ENCODE measurements at places on chromosomes 4 and X. TPM values are rescaled to one million over a fixed set of nuclear protein-coding genes. Genes with fewer than 3 reads are reported as not detected.

GRCh38 chr4:100742045-100742444 lies 224.2 kb upstream of the EMCN start:
- no peak for DNase-seq

- DNase-seq = no peak
Measured at GRCh38 chr4:3374667-3375066, 67.1 kb upstream of the HGFAC start.

DNA sequence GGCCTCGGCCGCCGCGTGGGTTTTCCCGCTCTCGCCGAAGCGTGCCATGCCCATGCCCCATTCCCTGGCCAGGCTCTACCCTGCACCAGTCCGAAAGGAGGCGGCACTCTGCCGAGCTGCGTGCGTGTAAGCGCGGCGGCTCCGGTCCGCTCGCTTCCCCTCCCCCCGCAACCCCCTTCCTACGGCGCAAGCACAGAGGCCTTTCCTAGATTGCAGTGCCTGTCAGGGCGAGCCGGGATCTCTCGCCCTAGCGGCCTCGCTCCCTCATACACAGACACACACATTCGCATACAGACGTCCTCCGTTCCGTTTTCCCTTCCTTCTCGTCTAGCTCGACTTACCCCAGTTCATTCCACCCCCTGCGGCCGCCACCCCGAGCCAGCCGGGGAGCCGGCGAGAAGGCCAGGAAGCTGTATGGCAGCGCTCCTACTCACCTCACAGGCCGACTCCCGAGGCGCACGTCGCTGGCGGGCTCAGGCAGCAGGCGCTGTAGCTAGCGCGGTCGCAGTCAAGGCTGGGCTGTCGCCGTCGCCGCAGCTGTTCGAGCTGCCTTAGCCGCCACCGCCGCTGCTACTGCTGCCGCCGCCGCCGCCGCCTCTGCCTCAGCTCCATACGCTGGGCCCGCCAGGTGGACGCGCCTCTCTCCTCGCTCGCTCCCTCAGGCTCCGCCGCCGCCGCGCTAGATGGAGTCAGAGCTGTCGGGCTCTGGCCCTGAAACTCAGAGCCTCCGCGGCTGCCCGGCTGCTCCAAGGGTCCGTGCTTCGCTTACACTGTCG lies 615 bp downstream of the NEXMIF start:
- no peak for DNase-seq

Gene PHOX2B
- not detected for total RNA-seq

Gene NXF2
- total RNA-seq = not detected

DNA sequence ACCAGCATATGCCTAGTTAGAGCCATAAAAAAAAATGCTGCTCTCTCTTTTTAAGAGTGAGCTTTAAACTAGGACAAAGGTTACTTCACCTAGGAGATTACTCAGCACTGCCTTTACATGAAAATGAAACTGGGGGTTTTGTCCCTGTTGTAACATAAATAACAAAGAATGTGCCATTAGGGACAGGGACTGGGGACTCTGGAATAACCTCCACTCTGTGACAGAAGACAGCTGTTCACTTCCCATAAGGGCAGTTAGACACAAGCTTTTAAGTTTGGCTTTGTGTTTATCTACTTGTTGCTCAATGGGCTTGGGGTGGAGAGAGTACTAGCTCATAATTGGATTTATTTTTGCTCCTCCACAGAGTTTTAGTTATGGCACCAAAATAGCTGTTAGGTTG lies 11.9 kb downstream of the ENPEP start:
- DNase-seq = no peak

DNA sequence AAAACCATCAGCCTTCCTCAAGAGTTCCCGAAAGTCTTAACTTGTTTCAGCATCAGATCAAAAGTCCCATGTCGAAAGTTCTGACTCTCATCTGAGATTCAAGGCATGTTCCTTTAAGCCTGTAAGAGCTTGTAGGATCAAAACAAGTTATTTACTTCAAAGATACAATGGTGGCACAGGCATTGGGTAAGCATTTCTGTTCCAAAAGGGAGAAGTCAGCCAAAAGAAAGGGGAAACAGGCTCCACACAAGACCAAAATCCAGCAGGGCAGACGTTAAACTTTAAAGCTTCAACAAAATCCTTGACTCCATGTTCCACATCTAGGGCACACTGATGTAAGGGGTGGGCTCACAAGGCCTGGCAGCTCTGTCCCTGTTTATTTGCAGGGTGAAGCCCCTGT lies 91.7 kb downstream of the FHDC1 start:
- DNase-seq = no peak

DNA sequence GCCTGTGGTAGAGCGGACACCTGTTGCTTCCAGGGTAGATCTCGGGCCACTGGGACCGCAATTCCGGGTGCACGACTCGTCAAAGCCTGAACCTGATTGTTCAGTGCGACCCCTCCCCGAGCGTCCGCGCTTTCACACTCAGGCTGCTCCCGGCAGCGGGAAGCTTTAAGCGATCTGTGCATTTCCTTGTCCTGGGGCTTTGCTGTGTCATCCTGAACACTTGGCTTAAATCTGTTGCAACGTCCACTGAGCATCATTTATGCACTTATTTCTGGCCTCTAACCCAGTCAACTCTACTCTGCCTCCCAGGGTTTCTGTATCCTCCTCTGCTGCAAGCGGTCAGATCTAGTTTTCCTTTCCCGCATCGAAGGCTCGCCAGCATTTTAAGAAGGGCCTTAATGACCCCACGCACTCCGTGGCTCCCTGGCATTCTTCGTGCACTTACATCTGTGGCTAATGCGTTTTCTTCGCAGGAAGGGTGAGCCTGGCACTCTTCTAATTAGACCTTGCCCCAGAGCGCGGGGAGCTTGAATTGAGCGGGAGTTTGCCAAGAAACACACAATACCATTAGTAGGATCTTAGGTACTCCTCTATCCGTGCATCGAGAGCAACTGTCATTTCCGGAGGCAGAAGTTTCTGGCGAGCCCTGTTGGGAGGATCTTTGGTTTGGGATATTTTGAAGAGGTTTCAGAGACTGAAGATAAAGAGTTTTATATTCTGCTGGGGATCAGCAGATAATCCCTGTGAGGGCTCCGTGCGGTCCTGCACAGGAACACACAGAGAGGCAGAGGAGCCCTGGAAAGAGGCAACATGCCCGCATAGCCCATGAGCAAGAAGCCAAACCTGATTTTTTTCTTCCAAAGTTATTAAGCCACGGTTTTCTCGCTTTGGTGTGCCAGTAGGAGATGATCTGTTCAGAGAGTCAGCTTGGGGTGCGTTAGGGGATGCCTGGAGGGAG lies 654 bp upstream of the DDIT4L start:
- no peak for DNase-seq

DNA sequence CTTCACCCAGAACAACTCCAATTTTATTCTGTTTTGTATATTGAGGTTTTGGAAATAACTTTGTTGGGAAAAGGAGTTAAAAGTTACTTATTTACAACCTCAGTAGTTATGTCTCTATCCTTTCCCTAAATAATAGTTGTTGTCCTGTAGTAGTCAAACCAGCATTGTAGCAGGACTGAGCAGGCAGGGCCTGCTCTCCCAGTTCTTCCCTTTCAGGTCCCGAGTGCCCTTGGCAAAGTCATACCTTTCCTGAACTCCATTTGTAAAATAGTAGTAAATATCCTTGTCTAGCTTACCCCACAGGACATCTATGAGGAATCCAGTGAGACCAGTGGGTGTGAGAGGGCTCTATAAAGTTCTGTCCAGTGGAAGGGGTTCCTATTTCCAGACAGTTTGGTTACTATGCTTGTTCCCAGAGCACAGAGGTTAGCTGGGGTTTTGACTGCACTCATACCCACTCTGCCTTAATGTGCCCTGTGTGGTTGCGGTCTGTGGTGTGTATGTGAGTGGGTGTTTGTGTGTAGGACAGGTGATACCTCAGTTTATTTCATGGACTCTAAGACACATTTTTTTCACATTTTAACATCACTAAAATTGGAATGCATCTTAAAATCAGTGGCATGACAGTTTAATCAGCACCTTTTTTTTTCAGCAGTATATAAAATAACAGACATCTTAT lies 136.3 kb downstream of the AMMECR1 start:
- no peak for DNase-seq

Gene TMEM150C
- 3.4 TPM for total RNA-seq

- no peak for DNase-seq
Measured at GRCh38 chr4:140672416-140672815, 83.8 kb downstream of the TBC1D9 start.

DNA sequence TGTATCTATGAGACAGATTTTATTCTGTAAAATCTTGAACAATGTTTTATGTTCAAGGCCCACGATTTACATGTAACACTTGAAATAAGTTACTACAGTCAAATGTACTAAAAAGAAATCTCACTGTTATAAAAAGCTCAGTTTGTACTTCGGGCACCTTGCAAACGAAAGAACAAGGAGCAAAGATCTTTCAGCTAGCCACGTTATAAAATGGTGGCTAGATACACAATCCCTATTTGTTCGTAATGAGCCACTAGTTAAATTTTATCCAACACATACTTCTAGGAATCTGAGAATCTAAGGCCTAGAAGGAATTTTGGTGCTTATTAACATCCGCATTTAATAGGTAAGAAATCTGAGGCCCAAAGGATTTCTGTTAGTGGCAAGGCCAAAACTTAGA lies 2.5 kb downstream of the ARHGEF9 start:
- DNase-seq = no peak

Gene ASMT
- not detected for total RNA-seq

DNA sequence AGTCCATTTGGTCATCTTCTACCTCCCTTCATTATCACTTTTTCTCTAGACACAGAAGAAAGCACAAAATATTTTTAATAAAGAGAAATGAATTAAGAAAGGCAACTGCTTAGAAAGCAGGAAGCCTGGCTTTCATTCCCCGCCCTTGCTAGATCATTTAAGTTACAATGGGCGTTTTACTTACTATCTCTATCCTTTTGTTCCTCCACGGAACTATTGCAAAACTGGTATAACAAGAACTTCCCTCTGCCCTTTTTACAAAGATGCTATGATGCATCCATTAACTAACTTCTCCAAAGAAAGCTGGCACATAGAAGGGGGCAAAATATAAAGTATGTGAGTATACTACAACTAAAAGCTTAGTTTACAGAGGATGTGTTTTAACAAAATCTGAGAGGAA lies 434.5 kb upstream of the FTHL17 start:
- DNase-seq = no peak

GRCh38 chr4:150451883-150452282 lies 130.1 kb upstream of the MAB21L2 start:
- DNase-seq = no peak

Gene TRIM60
- total RNA-seq = not detected

Gene XAGE3
- not detected for total RNA-seq

GRCh38 chrX:48681539-48682183 lies 1.9 kb upstream of the WAS start:
- no peak for DNase-seq

- DNase-seq = no peak
Measured at GRCh38 chr4:103449296-103450023, 251.3 kb upstream of the CENPE start.

GRCh38 chrX:76202471-76202870 lies 29.6 kb downstream of the PBDC1 start:
- no peak for DNase-seq

DNA sequence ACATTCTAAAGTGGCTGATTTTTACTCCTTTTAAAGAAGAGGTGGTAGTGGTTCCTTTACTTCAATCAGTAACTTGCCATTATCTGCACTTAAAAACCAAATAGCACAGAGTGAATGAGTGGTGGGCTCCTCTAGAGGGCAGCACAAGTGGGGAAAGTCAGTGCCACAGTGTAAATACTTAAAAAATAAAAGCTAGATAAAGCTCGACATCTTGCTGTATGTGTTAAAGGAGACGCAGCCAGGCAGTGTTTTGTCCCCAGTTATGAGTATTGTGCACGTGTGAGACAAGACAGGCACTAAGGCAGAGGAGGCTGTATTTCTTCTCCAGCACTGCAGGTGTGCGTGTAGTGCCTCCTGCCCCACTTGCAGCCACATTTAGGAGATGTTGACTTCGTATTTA lies 24.6 kb downstream of the NAP1L5 start:
- no peak for DNase-seq

- no peak for DNase-seq
Measured at GRCh38 chr4:21592970-21593670, 355.5 kb downstream of the KCNIP4 start.

DNA sequence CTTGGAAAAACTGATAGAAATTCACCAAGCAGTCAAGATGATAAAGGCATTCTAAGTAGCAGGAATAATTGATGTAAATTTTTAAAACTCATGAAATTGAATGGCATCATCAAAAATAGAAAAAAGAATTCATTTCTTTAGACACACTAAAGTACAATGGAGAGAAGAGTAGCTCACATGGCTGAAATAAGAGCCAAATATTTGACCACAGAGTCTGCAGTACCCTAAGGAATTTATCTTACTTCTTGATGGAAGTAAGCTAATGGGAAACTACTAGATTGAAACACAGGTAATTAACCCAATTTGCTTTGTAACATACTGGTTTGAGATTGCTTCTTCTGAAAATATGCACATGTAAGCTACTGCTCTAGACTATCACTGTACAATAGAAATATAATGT lies 70.8 kb upstream of the GPM6A start:
- DNase-seq = no peak

Gene SASH3
- 1.7 TPM for total RNA-seq
